G401 (cell line): ENCODE measurements at places on chromosomes 3 and 15. TPM values are rescaled to one million over a fixed set of nuclear protein-coding genes. Genes with fewer than 3 reads are reported as not detected.

- DNase-seq, result no peak
Measured at GRCh38 chr3:179719048-179719734, 66.4 kb downstream of the USP13 start.

- DNase-seq, result no peak
Measured at GRCh38 chr3:30713885-30714503, 107.6 kb downstream of the TGFBR2 start.

DNA sequence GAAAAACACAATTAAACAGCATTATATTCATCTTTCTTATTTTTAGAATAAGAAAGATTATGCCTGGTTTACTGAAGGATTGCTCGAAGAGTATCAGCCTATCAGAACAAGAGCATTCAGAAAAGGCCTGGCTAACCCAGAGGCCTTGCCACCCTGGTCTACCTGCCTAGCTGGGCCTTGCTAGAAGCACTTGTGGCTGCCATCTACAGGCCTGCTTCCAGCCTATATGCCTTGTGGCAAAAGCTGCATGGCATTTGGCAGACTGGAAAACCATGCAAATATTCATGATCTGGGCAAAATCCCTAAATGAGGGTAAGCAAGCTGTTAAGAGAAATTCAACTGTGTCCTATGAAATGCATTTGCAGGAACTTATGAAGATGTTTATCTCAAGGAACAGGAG, 9.3 kb upstream of the ATP13A4 start:
- no peak for DNase-seq

DNA sequence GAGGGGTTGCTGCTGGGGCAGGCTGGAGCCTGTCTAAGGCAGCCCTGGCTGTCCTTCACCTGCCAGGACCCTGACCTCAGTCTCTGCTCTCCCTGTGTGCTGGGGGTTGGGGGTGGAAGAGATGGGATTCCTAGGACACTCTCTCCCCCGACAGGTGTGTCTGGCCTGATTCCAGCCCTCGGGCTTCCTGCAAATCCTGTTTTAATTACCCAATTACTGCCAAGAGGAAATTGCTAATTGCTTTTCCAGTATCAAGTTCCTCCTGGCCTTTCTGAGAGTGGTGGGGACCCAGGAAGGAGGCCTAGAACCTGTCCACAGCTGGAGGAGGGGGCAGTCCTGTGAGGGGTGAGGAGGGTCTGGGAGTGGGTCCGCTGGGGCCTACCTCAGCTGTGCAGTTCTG, 15.8 kb downstream of the PLXNA1 start:
- no peak for DNase-seq

DNA sequence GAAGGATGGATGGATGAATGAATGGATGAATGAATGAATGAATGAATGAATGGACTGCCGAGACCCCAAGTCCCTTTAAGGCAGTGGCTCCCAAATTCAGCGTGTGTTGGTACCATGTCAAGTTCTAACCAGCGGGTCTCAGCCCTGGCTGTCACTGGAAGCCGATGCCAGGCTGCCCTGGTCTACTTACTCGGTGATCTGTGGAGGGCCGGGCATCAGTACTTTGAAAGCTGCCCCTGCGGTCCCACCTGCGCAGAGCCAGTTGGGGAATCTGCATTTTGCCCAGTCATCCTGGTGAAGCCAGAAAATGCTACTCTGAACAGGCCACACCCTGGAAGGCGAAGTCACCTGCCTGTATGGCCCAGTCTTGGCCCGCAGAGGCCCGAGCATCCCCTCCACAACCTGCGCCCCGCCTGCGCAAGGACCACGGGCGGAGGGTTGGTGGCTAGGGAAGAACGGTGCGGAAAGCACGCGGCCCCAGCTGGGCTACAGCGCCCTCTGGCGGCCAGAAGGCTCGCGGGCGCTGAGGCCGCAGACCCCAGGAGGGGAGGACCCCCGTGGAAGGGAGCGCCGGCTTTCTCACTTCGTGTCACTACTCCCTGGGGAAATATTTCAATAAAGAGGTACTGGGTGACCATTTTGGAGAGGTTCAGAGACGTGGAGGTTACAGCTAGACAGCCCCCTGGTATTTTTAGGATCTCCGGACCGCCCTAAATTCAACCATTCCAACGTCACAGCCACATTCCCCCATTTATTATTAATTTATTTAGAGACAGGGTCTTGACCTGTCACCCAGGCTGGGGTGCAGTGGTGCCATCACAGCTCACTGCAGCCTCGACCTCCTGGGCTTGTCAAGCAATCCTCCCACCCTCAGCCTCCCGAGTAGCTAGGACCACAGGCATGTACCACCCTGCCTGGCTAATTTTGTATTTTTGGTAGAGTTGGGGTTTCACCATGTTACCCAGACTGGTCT, 34.9 kb downstream of the PRKCD start:
- peak; percentile 24 for DNase-seq

GRCh38 chr15:68924866-68925560, 5.3 kb upstream of the SPESP1 start:
- peak; percentile 84 for DNase-seq

DNA sequence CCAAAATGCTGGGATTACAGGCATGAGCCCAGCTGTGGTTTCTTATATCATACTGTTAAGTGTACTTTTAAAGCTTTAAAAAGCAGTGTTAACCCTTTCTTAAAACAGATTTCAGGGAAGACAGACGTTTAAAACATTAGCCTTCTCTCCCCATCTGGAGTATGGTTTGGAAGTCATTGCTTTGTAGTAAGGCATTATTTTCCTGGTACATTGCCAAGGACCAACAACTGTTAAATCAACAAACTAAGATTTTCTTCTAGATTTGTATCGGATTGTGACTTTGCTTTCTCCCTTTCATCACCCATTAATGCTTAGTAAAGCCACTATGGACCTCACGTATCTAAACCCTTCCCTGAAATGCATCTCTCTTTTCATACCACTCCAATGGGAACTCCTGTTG, 50.5 kb downstream of the UBE2E1 start:
- no peak for DNase-seq

DNA sequence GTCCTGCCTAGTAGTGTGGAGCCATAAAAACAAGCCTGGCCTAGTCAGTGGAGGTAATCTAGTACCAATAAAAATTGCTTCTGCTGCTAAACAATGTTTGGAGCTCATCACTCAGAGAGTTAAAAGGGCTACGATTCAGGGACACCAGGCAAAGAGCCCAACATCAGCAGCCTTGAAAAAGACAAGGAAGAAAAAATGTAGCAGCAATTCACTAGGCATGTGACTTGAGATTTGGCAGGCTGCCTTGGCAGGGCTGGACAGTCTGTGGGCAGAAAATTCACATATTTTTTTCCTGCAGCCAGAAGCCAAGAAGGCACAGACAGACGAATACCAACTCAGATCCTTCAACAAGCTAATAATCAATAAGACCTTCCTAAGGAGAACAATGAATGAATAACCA, 47.2 kb downstream of the IGSF11 start:
- DNase-seq, result peak; percentile 38

- DNase-seq, result no peak
Measured at GRCh38 chr15:85520650-85521049, 140.2 kb downstream of the AKAP13 start.

DNA sequence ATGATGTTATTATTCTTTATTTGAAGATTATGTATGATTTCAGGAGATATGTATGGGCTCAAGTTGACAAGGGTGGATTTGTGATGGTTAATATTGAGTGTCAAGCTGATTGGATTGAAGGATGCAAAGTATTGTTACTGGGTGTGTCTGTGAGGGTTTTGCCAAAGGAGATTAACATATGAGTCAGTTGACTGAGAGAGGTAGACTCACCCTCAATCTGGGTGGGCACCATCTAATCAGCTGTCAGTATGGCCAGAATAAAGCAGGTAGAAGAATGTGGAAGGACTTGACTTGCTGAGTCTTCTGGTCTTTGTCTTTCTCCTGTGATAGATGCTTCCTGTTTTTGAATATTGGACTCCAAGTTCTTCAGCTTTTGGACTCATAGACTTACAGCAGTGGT, 973.7 kb downstream of the MCTP2 start:
- no peak for DNase-seq

GRCh38 chr3:141383555-141384129, 15.3 kb downstream of the ZBTB38 start:
- DNase-seq, result peak; percentile 63

DNA sequence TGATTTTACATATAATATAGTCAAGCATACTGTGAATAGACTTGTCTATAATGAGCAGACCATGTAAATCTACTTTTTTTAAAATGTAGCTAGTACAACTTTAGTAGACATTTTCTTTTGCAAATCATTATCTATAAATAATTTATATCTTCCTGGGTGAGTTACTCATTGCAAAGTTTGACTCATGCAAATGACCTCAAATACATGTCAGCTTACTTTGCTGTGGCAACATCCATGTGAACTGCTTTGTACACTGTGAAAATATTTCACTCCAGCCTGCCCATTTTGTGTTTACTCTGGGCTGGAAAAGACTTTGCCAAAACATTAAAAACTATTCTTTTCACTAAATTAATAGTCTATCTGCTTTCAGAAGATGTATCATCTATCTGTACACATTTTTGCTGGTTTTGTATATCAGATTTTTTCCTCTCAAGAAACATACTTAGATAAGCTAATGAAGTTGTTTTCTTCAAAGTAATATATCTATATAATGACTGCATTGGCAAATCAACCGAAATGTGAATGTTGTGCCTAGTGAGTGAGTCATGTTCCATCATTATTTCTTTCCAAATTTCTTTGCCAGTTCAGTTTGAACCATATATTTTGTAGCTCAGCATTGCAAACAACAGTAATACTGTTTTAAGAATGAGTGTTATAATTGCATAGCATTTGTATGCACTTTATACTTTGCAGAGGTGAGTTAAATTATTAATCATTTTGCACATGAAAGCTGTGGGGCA, 26.5 kb downstream of the IGSF10 start:
- no peak for DNase-seq

GRCh38 chr15:78987556-78988360, 42.9 kb upstream of the CTSH start:
- DNase-seq, result peak; percentile 49

DNA sequence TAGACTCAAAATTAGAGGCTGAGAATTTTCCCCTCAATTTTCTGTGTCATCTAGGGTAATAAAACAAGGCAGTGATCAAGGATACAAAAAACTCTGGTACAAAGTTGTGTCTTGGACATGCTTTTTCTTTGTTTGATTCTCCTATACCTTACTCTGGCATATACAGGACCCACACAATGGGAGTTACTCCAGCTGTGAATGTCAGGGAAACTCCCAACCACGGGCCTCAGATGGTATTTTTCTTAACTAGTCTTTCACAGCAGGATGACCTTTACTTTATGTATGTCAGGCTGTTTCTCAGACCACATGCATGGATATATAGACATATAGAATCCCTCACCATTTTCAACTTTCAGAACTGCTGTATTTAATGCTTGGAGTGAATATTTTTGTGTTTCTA, 41.3 kb downstream of the FEZF2 start:
- no peak for DNase-seq

DNA sequence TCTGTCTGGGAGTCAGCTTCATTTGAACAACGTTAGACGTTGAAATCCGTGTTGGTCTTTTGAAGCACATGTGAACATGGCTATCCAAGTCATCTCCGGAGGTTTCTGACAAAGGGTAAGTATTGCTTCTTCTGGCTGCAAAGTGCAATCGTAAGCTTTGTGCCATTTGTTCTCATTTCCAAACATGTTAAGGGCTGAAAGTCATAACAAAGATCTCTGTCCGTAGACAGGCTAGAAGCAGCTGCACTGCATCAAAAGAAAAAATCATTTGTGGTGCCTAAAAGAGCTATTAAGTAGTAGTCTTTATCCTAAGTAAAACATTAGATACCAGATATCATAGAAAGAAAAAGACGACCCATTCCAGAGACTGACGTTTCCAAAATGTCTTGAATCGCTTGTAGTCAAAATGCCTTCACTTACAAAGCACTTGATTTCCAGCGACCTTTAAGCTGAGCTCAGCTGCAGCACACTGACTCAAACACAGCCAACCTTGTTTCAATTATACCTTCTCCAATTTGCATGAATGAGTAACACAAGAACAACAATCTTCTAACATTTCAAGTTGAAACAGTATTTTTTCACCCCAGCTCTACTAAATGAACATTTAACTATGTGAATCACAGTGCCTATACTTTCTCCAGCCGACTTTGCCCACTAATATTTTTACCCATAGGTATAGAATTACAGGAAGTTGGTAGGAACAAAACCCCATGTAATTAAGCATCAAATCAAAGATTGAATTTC, 76.6 kb downstream of the NEDD4 start:
- DNase-seq, result no peak

- DNase-seq, result peak; percentile 19
Measured at GRCh38 chr3:126523745-126524428, at the start of gene CHST13. TSS of gene CHST13 (plus strand) at chr3:126524155. CDS start at chr3:126524333, 178 bp downstream.

DNA sequence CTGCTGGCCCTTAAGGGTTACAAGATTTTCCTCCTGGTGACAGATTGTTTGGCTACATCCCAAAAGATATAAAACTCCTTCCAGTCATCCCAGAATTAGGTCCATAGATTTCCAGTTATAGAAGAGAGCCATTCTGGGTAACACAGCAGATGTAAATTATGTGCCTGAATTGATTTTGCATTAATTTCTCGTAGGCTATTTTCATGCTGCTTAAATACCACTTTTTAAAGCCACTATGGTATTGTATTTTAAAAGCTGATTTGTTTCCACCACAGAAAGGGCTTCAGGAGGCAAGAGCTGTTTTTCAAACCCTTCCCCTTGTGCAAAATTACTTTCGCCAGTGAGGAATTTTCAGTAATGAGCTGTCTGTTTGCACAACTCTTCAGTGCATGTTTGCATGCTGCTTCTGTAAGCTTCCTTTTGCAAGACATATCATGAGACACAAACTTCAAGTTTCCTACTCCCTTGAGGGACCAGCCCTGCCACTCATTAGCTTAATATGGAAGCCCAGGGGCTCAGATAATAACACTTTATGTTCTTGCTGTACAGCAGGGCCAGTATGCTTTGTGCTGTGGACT, 105.4 kb upstream of the TNIK start:
- peak; percentile 15 for DNase-seq

- DNase-seq, result no peak
Measured at GRCh38 chr3:190303884-190304283, 18.4 kb downstream of the CLDN1 start.

DNA sequence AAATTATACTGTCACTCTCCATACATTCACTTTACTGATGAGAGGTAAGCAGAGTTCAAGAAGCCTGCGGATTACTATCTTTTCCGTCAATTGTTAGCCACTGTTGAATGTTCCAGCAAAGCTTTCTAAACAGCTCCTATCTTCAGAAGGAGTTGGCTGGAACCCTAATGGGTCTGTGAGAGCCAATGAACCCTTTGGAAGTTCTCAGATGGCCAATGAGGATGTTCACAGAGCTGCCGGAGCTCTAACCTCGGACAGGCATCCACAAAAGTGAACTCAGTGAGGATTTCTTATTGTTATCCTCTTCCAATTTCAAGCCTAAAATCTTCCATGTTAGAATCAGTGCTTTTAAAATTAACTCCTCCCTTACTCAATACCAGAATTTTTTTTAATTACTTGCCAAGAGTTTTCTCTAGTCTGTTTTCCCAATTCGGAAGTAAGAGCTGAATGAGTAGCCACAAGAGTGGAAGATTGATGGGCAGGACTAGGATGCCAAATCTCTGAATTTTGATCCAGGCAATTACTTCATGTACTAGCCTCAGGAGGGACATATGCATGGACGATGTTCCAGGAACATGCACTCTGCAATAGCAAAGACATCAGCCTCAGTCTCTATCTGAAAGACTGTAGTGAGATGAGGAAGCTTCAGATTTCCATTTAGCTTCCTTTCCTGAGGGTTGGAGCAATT, 78.1 kb downstream of the AGBL1 start:
- no peak for DNase-seq

The SLC12A1 gene
- total RNA-seq, result not detected in 2 replicates

The C2CD4B gene
- not detected in 2 replicates for total RNA-seq

The TMEM207 gene
- not detected in 2 replicates for total RNA-seq

The LYZL4 gene
- total RNA-seq, result not detected in 2 replicates

The GOLGA8J gene
- not detected in 2 replicates for total RNA-seq

The GAP43 gene
- total RNA-seq, result not detected in 2 replicates

The FAIM gene
- 23.8 and 26.2 TPM in 2 replicates for total RNA-seq

The MYRIP gene
- total RNA-seq, result not detected in 2 replicates

The TFDP2 gene
- total RNA-seq, result 39.7 and 168 TPM in 2 replicates

The TMEM158 gene
- total RNA-seq, result not detected in 2 replicates
